ENCODE measurements at places on chromosomes 7 and 10. TPM values are rescaled to one million over a fixed set of nuclear protein-coding genes. Genes with fewer than 3 reads are reported as not detected.

Gene GOLGA7B
- total RNA-seq, result 0.03 TPM

Gene FBH1
- 99.9 TPM for total RNA-seq

Gene UBN2
- total RNA-seq, result 6.9 TPM

Gene MYH16
- not detected for total RNA-seq

Gene GPC2
- total RNA-seq, result 1.0 TPM

Gene ADRA2A
- total RNA-seq, result 2.0 TPM

Gene IDE
- total RNA-seq, result 27.0 TPM

Gene TMEM176B
- not detected for total RNA-seq

Gene ABCC2
- total RNA-seq, result 1.2 TPM

Gene PRPS1L1
- not detected for total RNA-seq

Gene NUTM2A
- total RNA-seq, result 0.46 TPM

Gene ADRB1
- not detected for total RNA-seq

Gene NUTM2D
- 1.9 TPM for total RNA-seq

Gene UBE2D4
- total RNA-seq, result 14.6 TPM

Gene SYCE1
- total RNA-seq, result 0.07 TPM

Gene ANXA7
- total RNA-seq, result 105 TPM
